ENCODE measurements at places on chromosomes 3 and 15.
A peak's percentile ranks its signal among the peaks of the same experiment; 100 is the strongest.

DNA sequence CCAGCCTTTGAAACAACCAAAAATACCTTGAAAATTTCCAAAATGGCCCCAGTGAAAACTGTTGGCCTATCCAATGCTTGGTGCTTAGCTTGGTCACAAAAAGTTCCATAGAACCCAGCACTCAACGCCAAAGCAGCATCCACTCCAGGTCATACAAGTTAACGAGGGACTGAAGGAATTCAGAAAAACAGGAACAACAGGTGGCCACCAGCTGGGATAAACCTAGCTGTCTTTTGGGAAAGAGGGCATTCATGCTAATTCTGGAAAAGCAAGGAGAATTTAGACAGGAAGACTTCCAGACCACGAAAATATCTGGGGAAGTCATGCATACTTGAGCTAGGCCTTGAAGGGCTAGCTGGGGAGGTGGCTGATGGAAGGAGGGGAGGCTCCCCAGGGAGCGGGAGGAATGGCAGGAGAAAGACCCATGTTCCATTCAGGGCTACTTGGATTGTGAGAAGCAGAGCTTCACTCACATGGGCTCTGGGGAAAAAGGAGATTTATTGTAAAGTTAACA lies 28.6 kb downstream of the COLQ start:
- DNase-seq = no peak

GRCh38 chr3:59857589-59858346 lies 807.9 kb upstream of the CFAP20DC start:
- peak; percentile 68 for DNase-seq

- no peak for DNase-seq
These were observed 379.9 kb upstream of the KCNMB2 start for GRCh38 chr3:178156301-178156700.

DNA sequence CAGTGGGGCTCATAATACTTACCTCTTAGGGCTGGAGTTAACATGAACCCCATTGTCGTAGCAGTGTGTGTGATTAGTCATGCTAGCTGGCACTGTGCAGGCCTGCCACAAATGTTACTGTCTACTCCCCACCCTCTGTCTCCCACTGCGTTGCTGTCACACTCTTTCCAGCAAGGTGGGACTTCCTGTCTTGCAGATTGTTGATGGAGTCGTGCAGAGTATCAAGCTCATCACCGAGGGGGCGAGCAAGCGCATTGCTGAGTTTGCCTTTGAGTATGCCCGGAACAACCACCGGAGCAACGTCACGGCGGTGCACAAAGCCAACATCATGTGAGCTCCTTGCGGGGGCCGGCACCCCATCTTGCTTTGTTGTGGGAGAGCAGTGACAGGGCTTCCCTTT lies 12.9 kb downstream of the IDH3A start:
- DNase-seq = no peak

DNA sequence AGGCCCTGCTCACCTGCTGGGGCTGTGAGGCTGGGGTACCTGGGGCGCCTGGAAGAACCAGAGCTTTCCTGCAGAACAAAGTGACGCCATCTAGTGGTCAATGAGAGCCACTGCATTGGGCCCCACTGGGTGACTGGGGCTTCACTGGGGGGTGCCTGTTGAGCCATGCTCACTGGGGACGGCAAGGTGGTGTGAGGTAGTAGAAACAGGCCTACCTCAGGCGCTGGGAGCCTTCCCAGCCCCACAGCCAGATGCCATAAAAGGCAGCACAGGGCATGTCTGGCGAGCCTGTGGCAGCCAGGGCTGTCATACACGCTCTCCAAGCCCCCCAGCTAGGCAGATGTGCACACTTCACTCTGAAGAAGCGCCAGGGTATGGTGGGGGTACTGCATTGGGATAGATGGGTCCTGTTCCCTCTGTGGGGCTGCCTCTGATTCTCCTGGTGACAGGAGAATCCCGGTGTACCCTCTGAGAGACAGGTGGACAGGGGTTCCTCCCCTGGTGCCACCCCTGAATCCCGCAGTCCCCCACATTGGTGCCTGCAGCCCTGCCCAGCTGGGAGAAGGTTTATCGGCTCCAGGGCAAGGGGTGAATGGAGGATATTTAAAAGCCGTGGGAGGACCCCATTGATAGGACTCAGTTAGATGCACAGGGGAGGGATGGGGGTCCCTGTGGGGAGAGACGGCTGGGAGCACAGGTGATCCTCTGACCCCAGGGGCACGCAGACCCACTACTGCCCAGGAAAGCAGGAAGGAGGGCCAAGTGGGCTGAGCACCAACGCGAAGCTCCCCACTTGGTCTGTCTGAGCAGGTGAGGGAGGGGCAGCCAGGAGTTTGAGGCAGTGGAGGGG lies 178.8 kb downstream of the NSMCE3 start:
- peak; percentile 70 for DNase-seq

- no peak for DNase-seq
These were observed 14.1 kb downstream of the SLCO3A1 start for GRCh38 chr15:91867581-91868026.

DNA sequence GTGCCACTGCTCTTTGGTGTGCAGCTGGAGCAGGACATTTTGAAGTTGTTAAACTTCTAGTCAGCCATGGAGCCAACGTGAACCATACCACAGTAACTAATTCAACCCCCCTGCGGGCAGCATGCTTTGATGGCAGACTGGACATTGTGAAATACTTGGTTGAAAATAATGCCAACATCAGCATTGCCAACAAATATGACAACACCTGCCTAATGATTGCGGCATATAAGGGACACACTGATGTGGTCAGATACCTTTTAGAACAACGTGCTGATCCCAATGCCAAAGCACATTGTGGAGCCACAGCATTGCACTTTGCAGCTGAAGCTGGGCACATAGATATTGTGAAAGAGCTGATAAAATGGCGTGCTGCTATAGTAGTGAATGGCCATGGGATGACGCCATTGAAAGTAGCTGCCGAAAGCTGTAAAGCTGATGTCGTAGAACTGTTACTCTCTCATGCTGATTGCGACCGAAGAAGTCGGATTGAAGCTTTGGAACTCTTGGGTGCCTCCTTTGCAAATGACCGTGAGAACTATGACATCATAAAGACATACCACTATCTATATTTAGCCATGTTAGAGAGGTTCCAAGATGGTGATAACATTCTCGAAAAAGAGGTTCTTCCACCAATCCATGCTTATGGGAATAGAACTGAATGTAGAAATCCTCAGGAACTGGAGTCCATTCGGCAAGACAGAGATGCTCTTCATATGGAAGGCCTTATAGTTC lies 12.2 kb downstream of the FEM1B start:
- DNase-seq = no peak

DNA sequence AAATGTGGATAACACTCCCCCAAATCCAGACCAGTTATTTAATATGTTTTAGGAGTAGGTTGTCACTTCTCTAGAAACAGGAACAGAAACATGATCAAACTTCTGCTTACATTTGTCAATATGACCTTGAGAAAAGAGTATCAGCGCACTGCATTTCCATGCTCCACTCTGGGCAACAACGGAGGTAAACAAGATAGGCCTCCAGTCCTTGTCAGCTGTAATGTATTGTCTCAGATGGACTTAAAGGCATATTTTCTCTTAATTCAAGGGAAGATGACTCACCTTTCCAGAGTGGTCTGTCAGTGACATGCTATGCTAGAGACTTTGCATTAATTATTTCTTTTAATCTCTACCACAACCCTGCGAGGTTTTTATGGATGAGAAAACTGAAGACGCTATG lies 51.6 kb upstream of the TCF12 start:
- DNase-seq = no peak

- DNase-seq = no peak
These were observed 317.6 kb upstream of the TBL1XR1 start for GRCh38 chr3:177514611-177515499.

DNA sequence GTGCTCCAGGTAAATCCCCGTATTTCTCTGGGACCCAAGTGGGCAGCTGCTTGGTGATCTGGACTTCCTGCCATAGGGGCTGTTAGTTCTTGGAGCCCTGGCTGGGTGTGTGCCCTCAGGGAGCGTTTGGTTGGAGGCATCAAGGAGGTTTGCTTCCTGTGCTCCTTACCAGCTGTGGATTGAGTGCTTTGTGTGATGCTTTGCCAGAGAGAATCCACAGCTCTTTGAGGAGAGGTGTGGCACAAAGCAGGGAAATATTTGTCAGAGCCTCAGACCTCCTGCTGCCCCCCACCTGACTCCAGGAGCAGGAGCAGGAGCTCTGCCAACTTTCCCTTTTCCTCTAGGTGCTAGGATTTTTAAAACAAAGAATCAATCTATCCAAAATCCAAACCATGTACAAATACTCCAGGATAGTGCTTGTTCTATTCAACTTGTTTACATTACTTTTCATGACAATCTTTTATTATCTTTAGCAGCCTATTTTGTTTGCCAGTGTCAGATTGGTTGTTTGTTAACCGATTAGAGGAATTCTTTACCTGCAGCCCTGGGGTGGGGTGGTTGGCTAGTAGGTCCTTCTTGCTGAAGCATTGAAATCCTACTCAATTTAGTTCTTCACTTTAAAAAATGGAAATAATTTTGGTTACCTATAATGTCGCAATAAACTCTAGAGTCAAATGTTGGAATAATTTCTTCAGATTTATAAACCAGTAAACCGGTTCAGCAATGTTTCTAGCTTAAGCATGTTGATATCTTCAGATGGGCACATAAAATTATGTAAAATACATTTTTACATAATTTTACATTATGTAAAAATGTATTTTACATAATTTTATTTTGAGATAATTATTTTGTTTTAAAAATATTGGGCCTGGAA lies 2.5 kb downstream of the CTDSPL start:
- DNase-seq = no peak

DNA sequence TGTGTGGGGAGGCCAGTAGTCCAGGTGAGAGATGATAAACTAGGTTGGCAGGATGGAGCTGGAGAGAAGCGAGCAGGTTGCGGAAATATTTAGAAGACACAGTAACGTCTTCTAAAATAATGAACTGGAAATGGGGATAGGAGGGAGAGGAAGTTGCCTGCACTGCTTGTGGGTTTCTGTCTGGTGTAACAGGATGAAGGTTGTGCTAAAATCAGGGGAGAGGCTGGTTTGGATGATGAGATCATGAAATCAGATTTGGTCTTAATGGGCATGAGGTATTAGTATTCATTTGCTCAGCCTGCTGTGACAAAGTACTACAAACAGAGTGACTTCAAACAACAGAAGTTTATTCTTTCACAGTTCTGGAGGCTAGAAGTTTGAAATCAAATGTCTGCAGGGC lies 32.1 kb upstream of the TNFAIP8L3 start:
- DNase-seq = no peak

DNA sequence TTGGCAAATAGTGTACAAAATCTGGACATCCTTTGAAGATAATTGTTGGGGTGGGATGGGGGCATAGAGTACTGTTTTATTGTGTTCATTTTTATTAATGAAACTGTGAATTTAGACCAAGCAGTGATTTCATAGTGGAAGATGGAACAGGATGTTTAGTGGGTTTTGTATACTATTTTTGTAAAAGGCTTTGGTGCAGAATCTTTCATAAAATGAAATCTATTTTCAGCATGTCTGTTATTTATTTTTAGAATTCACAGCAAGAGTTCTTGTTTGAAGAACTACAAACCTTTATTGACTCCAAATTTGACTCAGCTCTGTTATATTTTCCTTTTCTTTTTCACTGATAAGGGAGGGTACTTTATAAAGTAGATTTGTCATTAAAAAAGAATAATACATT lies 145.4 kb downstream of the AKAP13 start:
- no peak for DNase-seq

DNA sequence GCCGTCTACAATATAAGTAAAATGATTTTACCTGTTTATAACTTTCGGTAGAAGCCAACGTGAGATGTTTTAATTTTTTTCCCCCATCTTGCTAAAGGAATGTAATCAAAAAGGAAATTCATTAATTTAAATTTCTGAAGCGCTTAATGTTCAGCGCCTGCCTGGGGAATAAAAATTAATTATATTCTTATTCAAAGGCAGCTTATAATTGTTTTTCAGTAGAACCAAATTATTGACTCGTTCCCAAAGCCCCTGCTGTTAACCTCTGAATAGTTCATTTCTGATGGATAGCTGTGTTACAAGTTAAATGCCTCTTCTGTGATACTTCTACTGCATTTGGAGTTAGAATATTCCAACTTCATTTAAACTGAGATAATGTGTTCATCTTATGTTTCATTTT lies 51.6 kb downstream of the ARMC8 start:
- DNase-seq = no peak

- DNase-seq = no peak
These were observed 490.7 kb downstream of the DIPK2A start for GRCh38 chr3:144462337-144462736.

DNA sequence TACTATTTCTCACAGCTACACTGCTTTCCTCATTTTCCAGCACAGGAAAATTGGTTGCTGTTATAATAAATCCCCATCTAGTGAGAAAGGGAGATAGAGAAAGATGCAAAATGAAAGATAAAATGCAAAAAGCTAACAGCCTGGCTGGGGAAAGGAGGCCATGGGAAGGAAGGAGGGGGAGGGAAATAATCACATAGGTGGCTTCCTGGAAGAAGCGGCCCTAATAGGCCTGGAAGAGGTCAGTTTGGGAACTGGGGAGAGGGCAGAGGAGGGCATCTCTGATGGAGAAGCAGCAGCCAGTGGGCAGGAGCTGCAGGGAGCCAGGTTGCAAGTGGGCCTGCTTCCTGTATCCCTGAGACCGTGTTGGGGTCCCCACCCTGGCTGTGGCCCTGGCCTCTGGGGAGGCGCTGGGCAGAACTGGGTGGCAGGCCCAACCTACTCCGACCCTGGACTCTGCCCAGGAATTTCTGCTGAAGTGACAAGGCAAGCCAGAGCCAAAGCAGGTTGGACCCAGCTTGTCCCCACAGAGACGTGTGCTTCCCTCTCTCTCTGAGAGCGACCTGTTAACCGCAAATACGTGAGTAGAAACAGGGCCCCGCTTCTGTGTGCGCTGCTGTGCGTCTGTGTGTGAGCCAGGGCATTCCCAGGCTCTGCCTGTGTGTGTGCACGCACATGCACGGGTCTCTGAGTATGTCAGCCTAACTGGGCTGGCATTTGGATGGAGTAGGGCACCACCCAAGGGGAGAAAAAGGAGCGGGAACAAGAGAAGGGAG lies 1.9 kb downstream of the SLC28A1 start:
- DNase-seq = no peak

DNA sequence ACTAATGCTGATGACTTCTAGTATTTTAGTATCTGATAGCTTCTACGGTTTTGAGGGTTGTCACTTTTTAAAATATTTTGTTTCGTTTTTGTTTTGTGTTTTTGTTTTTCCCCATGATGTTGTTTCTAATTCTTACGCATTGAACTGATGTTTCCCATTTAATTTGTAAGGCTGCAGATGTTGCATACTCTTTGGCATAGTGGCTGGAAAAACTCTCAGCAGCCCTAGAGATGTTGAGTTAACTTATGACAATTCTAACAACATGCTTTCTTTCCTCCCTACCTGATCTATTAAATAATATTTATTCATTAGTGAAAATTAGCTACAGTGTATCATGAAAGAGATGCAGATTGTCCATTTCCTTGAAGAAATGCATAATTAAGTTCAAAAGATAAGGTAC lies 559.3 kb upstream of the GRM7 start:
- no peak for DNase-seq
